OCI-M1 (cell line): ENCODE measurements at places on chromosomes 12 and 14.
A peak's percentile ranks its signal among the peaks of the same experiment; 100 is the strongest.

DNA sequence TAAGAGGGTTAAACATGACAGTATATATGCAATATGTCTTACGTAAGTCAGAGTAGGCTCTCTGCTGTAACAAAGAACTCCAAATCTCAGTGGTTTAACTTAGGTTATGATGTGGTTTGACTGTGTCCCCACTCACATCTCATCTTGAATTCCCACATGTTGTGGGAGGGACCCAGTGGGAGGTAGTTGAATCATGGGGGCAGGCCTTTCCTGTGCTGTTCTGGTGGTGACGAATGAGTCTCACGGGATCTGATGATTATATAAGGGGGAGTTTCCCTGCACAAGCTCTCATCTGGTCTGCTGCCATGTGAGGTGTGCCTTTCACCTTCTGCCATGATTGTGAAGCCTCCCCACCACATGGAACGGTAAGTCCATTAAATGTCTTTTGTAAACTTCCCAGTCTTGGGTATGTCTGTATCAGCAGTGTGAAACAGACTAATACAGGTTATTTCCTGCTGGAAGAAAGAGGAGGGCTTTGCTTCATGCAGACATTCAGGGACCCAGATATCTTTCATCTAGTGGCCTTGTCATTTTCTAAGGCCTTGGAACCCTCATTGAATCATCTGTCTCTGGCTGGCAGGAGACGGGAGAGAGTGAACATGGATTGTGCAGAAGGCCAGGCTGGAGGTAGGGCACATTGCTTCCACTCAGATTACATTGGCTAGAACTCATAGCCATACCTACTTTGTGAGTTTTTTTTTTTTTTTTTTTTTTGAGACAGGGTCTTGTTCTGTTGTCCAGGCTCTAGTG, 96.1 kb downstream of the CRADD start:
- peak; percentile 80 for DNase-seq

DNA sequence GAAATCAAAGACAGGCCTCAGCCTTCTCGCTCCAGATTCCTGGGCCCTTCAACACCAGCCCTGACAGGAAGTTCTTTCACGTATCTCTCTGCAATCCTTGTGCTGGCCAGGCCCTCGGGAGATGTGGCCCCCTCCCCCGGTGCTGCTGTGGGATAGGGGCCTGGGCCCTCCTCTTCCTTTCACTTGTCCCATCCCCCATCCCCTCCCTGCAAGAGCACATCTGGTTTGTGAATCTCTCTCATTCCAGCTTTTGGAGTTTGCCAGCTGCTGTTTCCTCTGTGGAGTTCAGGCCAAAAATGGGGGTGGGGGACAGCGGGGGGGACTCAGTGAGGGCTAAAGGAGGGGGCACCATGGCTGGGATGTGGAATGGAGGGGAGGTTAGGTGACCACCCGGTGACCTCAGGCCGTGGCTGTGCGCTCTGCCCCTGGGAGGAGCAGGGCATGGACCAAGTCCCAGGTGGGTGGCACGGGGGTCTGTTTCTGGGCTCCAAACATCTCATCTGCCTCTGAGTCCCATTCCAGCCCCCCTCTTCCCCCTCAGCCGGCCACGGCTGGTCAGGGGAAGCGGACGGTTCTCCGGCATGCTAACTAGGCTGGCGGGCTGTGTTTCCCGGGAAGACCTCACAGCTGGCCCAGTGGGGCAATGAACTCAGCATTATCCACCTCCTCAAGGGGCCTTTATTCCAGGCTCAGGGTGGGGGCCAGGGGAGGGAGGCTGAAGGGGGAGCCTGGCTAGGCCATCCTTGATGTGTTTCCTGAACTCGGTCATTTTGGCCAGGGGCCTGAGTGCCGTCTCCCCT, 7.4 kb downstream of the LRP1 start:
- DNase-seq, result no peak

- DNase-seq, result no peak
These were observed 2.3 kb upstream of the KLRD1 start for GRCh38 chr12:10305411-10305810.

- peak; percentile 49 for DNase-seq
These were observed 86.3 kb upstream of the NID2 start for GRCh38 chr14:52154992-52155650.

GRCh38 chr12:64819816-64820402, 4.5 kb upstream of the TBC1D30 start:
- no peak for DNase-seq

DNA sequence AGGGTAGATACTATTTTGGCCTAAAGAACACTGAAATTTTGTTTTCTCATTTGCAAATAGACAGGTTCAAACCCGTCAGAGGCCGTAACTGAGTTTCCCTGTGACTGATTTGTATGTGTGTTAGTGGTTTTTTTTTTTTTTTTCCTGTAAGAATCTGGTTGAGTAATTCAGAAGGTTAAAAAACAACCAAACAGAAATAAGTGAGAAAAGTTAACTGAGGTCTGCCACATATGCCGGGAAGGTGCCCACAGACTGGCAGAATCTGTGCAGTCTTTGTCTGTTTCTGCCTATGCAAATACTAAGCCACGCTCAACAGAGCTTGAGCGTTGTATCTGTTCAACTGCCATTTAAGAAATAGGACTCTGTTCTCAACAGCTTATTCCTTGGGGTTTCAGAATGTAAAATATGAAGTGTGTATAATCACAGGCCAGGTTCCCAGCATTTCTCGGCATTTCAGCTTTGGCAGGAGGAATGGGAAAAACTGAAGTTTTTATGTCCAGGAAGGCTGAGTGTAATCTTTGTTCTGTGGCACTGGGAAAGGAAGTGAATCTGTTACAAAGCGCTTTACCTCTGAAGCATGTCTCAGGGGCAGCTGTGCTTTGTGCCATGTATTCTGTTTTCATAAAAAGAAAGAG, 181.9 kb downstream of the PRKCH start:
- no peak for DNase-seq

DNA sequence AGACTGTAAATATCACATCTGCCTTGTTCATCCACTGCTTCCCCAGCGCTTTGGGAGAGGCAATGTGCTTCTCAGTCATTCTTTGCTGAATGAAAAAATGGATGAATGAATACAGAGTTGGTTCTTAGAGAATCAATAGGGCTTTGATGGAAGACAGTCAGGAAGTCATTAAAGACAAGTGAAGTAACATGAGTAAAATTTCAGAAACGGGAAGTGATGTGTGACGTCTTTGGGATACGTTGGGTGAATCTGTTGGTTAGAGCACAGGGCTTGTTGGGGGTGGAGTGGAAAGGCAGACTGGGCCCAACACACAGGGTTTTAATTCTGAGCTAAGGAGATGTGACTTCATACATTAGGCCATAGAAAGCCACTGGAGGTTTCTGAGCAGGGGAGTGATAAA, 39.0 kb upstream of the NRXN3 start:
- DNase-seq, result peak; percentile 15

GRCh38 chr14:32078023-32078857, 1.1 kb downstream of the ARHGAP5 start:
- DNase-seq, result peak; percentile 73

DNA sequence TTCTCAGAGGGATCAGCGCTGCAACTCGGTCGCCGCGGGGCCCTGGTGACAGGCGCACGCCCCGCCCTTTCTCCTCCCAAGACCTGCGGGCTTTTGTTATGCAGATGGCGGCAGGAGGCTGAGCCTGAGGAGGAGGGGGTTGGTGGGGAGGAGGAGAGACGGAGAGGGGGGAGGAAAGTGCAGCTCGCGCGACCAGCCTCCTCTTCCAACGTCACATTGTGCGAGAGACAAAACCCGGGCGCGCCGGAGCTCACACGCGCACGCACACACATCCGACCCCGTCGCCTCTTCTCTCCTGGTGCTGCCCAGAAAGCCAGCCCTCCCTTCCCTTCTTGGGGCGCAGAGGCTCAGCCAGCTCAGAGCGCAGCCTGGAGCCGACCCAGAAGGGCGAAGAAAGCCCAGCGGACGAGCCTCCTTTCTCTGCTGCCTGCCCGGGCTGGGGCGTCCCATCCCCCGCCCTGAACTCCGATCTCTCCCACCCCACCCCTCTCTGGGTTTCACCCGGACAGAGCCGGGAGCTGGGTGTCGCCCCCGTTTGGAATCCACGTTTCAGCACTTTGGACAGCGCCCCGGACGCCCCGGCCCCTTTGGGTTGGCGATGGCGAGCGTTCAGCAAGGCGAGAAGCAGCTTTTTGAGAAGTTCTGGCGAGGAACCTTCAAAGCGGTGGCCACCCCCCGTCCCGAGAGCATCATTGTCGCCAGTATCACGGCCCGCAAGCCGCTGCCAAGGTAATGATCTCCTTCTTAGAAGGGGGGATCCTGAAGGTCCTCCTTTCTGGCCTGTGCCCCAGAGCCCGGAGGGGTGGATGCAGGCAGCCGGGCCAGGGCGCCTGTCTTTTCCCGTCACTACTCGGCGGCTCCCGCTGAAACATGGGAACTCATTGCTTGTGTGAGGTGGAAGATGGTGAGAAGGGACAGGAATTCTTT, at the start of gene SRRM4:
Gene SRRM4 (plus strand): TSS at position 257 of the 927 bp plus-strand sequence. CDS start 342 bp downstream, at position 599.
- DNase-seq, result no peak

DNA sequence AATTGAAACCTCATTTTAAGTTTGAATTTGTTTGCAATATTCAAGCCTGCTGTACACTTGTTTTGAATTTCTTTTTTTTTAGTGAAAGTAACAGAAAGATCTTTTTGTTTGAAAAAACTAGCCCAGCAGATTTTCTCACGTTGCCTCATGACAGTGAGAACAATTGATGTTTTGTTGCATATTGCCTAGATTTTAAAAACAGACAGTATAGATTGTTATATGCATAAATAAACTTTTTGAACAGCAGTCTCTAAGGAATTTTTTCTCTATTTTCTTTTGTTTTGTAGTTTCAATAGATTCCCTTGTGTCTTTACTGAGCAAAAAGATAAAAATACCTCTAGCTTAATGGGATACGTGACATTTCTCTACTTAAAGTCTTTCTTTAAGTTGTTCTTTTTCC, 15.4 kb downstream of the OR6C6 start:
- no peak for DNase-seq

DNA sequence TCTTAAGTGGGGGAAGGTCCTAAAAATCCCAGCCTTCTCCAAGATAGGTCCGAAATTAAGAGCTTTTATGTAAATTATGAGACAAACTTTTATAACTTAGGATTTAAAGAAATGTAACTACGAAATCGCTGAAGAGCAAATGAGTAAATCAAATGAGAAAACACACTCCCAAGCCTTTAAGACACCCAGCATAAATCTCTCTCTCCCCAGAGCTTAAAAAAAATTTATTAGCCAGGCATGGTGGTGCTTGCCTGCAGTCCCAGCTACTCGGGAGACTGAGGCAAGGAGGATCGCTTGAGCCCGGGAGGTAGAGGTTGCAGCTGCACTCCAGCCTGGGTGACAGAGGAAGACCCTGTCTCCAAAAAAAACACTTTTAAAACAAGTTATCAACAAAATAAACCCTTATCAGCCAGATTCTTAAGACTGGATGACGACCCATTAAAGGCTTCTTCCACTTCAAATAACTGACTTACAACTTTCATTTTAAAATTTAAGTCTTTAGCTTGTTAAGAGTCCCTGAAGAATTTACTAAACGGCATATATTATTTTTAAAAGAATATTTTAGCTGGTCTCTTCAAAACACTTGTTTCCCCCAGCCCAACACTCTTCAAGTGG, 3.2 kb downstream of the PTGES3 start:
- peak; percentile 65 for DNase-seq

DNA sequence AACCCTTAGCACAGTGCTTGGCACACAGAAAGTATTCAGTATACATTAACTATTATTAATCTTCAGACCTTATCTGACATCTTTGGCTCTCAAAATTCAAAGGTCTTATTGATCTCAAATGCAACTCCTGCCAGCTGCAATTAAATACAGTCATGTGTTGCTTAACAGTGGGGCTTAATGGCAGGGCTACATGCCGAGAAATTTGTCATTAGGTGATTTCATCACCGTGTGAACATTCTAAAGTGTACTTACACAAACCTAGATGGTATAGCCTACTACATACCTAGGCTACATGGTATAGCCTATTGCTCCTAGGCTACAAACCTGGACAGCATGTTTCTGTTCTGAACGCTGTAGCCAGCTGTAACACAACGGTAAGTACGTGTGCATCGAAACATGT, 156.3 kb upstream of the TMCC3 start:
- no peak for DNase-seq

GRCh38 chr12:15721316-15722115, 67.7 kb downstream of the EPS8 start:
- DNase-seq, result peak; percentile 78

DNA sequence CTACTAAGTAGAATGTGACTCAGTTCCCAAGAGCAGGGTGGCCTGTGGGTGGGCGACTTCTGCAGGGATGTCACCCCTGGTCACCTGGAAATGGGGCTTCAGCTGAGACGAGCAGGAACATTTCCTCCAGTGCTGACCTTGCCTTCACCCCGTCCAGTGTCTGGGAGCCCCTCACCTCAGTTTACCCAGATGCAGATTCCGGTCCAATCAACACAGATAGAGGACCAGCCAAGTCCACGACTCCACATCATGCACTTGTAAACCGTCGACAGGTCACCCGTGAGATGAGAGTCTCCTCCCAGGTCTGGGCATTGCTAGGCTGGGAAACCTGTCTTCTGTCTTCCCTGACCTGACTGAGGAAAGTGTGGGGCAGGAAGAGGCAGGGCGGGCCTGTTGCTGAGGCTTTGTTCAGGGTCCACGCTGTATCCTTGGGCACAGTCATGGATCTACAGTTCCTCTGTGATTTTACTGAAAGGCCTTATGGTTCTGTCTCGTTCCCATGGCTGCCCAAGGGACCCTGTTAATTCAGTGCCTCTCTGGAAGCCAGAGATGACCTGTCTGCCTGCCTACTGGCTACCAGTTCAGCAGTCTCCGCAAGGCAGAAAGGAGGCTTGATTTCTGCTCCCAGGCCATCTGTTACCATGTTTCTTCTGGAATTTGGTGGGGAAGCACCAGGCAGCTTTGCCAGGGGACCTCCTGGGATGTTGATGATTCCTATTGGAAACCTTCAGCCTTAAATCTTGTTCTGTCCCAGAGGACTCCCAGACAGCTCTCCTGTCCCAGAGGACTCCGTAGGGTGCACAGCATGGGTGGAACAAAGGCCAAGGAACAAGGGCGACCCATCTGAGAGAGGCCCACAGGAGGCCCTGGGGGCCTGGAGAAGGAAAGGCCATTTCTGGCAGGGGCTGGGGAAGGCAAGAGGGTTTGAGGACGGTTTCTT, 288.5 kb upstream of the RTL1 start:
- no peak for DNase-seq

DNA sequence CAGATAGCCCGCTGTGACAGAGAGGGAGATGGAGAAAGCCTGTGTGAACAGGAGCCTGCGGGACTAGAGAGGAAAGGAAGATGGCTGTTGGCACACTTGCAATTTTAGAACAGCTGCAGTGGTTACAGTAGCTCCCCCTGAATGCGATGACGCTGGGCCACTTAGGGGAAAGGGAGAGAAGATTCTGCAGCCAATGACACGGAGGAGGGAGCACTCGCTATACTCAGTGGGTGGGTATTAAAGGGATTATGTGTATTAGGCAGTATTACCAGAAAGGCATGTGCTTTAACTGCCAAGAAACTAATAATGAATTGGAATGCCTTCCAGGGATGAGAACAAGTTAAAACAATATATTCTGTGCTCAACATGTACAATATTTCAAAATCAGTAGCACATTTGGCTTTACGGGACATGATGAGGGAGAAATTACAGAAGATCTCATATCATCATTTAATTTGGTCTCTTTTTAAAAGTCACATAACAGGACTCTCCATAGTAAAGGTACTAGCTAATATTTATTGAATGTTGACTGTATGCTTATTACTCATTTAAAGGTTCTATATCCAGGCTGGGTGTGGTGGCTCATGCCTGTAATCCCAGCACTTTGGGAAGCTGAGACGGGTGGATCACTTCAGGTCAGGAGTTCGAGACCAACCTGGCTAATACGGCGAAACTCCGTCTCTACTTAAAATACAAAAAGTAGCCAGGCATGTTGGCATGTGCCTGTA, 35.9 kb upstream of the FOS start:
- DNase-seq, result no peak
